ENCODE measurements at places on chromosomes 16 and 17.

- DNase-seq, result peak; percentile 24
These were observed 82.8 kb downstream of the SNX29 start for GRCh38 chr16:12059216-12059769.

- peak; percentile 72 for DNase-seq
These were observed 34.9 kb downstream of the CHD9 start for GRCh38 chr16:53089434-53090285.

- peak; percentile 58 for DNase-seq
These were observed 7.5 kb downstream of the ZNHIT3 start for GRCh38 chr17:36493956-36494355.

GRCh38 chr16:65515193-65515592 is 393.3 kb upstream of the CDH11 start:
- no peak for DNase-seq

DNA sequence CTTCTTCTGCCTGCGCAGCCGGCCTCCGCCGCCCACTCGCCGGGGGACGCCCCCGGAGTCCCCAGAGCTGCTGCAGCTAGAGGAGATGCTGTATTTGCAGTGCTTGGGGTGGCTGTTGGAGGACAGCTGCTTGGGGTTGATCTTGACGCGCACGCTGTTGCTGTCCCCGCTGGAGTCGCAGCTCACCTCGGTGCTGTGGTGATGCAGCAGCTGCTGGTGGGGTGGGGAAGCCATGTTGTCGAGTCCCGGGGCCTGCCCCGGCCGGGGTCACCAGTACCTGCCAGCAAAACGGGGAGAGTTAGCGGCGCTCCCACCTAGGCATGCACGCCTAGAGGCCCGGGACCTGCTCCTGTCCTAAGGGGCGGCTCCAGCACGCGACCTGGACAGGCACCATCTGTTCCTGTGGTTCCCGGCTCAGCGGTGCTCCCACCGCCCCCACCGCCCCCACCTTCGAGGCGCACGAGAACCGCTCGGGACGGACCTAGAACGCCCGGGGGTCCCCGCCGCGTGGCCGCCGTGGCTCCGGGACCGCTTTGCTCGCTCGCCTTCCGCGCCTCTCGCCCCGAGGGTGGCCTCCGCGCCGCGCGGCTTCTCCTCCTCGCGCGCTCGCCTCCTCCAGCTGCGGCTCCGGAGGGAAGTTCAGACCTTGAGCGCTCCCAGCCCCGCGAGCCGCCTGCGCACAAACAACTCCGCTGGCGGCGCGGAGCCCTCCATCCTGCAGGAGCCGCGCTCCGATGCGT is 863 bp downstream of the ADCY9 start:
- DNase-seq, result peak; percentile 72

GRCh38 chr17:27295945-27296344 is 2.0 kb downstream of the WSB1 start:
- DNase-seq, result no peak

- peak; percentile 64 for DNase-seq
These were observed 4.4 kb upstream of the IRX5 start for GRCh38 chr16:54926166-54926838.

- DNase-seq, result peak; percentile 60
These were observed 339 bp downstream of the N4BP1 start for GRCh38 chr16:48609652-48610029.

GRCh38 chr16:84175350-84176081 is 11.3 kb downstream of the TAF1C start:
- peak; percentile 29 for DNase-seq

GRCh38 chr16:55465077-55465896 is 13.7 kb upstream of the MMP2 start:
- peak; percentile 77 for DNase-seq

DNA sequence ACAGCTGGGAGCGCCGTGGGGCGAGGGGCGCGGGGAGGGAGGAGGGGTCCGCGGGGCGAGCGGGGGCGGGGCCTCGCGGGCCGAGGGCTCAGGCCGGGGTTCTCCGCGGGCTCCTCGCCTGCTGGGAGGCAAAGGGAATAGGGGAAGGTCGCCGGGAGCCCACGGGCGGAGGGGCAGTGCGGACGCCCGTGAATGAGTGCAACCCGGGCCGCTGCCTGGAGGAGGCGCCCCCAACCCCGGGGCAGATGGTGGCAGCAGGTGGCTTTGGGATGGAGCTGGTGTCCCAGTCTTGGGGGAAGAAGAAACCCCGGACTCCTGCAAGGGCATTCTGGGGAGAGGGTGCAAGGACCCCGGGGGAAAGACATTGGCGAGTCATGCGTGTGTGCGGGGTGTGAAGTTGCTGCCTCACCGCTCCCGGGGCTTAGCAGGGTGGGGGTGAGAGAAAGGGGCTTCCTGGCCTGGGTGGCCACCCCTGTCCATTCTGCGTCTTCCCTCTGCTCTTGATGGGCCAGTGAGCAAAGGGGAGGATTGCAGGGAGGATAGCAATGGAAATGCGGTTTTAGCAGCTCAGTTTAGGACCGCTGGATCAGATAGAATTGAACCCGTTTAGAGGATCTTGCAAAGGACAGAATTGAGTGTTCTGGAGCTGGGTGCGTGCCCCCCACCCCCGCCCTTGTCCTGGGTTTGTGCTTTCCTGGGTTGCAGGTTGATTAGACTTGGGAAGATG is 526 bp downstream of the KIAA0513 start:
- no peak for DNase-seq

GRCh38 chr17:61026818-61027217 is 349.2 kb downstream of the BCAS3 start:
- no peak for DNase-seq

GRCh38 chr16:57635266-57636097 is 7.1 kb downstream of the ADGRG1 start:
- no peak for DNase-seq

DNA sequence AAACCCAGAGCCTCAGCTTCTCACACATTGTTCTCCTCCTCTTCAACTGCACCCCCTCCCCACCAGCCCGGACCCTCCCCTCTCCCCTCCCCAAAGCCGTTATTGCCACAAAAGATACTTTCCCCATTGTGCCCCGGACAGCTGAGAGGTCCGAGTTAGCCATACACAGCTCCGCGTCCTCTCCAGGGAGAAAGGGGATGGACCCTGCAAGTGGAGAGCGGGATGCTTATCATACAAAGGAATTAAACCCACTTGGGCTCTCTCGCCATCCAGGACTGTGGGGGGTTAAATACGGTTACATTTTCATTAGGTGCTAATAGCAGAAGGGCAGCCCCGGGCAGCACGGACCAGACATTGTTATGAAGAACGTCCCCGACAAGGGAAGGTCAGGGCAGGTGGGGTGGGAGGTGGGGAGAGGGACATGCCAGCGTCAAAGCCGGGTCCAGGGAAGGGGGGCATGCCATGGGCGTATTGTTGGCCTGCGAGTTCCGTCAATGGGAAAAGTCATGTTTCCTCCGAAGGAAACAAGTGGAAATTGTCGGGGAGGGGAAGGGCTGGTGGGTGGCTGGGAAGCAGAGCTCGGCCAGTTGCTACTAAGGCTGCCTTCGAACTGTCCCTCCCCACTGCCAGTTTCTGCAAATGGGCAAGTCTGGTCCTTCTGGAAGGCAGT is 99.1 kb downstream of the SOX9 start:
- no peak for DNase-seq

DNA sequence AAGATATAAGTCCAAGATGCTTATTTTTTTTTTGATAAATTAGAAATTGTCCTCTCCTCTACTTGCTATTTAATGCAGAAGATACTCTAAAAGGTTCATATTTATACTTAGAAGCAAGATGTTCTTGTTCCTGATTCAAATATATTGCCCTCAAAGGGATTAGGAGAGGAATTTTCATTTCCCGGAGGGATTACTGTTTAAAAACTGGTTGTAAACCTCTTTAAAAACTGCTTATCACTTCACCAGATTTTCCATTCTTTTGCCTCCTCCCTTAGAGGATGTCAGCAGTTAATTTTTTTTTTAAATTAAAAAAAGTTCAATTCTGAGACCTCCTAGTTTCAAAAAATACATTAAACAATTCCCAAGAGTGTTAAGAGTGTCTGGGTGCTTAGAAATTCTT is 2.8 kb downstream of the TENT4B start:
- no peak for DNase-seq

DNA sequence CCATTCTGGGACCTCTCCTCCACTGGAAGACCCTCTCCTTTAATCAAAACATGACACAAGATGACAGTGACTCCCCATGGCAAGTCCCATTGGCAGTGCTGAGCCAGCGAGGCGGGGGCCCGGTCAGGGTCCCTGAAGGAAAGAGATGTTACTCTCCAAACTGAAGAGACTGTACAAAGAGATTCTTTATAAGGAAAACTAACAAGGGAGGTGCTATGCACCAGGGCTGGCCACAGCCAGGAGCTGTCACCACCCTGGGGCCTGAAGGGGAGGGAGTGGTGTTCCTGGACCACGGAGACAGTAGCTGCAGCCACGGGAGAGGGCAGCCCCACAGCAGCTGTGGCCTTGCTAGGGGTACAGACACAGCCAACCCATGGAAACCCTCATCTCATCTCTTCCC is 123.1 kb downstream of the XYLT1 start:
- DNase-seq, result no peak

DNA sequence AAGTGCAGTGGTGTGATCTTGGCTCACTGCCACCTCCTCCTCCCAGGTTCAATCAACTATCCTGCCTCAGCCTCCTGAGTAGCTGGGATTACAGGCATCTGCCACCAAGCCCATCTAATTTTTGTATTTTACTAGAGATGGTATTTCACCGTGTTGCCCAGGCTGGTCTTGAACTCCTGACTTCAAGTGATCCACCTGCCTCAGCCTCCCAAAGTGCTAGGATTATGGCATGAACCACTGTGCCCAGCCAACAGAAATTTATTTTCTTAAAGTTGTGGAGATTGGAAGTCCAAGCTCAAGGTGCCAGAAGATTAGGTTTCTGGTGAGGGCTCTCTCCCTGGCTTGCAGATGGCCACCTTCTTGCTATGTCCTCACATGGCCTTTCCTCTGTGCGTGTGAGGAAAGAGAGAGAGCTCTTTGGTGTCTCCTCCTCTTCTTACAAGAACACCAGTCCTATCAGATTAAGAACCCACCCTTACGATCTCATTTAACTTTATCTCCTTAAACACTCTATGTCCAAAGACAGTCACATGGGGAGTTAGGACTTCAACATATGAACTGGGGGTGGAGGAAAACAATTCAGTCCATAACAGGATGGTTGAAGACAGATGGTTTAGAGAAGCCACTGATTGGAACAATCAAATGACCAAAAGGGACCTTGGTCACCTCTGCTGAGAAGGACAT is 31.8 kb downstream of the C16orf82 start:
- no peak for DNase-seq

- DNase-seq, result no peak
These were observed 113.4 kb downstream of the ENGASE start for GRCh38 chr17:79188048-79188447.

DNA sequence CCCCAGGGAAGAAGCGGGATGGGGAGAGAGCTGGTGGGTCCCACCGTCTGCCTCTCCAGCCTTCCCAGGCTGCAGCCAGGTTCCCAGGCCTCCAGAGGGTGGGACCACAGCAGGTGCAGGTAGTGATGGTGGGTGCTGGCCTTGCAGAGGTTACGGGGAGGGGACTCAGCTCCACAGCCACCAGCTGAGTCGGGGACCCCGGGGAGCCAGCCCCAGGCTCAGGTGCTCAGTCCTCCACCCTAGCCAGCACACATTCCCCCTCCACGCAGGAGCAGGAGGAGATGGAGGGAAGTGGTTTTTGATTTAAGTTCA is 5.0 kb downstream of the TP53I13 start:
- DNase-seq, result no peak

- no peak for DNase-seq
These were observed 19.7 kb upstream of the PIK3R5 start for GRCh38 chr17:8985054-8985701.

DNA sequence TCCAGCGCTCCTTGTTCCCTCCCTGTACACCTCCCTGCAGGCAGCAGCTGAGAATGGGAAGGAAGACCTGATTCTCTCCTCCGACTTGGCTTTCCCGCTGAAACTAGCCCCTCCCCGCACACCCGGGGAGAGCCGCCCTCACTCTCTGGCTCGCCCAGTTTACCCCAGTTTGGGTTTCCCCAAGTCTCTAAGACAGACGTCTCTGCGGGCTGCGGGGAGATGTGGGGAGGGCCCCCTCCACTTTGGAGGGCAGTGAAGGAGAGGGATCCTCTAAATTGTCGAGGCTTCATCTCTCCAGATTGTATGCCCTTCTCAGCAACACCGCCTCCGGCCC is 797 bp downstream of the GRB7 start:
- DNase-seq, result no peak

- peak; percentile 85 for DNase-seq
These were observed 142.2 kb downstream of the ABCA8 start for GRCh38 chr17:68812876-68813584.

- no peak for DNase-seq
These were observed 6.0 kb upstream of the ARL5C start for GRCh38 chr17:39171933-39172332.

GRCh38 chr16:2149630-2150417 is 1.4 kb downstream of the RAB26 start:
- no peak for DNase-seq

- DNase-seq, result no peak
These were observed 47.9 kb downstream of the LYRM1 start for GRCh38 chr16:20948444-20948843.

DNA sequence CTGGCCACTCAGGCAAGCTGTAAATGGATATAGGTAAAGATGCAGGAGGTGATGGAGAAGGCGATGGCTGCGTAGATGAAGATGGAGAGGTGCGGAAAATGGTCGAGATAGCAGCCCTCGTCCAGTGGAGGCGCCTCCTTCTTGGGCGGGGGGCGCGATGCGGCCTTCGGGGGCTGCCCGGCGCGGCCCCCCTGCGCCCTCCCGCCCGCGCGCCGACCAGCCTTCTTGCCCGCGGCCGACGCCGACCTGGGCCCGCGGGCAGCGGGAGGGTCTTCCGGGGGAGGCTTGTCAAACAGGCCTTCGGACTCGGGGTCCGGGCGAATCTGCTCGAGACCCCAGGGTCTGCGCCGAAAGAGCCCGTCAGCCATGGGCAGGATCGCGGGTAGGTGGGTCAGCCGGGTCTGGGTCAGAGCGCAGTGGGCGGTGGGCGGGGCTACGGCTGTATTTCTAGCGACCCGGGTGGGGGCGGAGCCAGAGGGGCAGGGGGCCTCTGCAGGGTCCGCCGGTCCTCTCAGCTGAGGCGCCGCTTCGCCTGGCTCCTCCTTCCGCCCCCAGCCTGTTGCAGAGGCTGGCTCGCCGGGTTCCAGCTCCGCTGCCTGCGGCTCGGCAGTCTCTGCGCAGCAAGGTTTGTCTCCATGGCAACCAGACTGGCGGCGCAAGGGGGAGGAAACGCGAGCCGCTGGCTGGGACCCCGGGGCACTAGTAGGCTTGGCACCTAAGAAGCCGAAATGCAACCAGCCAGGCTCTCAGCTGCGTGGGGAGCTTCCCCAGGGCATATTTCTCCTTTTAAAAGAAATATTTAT is 14.4 kb downstream of the MIS12 start:
- DNase-seq, result peak; percentile 78
